ENCODE measurements at places on chromosomes 5 and 9.
A peak's percentile ranks its signal among the peaks of the same experiment; 100 is the strongest.

- no peak for DNase-seq
Observed at GRCh38 chr5:161077936-161078545, 226.0 kb upstream of the ATP10B start.

DNA sequence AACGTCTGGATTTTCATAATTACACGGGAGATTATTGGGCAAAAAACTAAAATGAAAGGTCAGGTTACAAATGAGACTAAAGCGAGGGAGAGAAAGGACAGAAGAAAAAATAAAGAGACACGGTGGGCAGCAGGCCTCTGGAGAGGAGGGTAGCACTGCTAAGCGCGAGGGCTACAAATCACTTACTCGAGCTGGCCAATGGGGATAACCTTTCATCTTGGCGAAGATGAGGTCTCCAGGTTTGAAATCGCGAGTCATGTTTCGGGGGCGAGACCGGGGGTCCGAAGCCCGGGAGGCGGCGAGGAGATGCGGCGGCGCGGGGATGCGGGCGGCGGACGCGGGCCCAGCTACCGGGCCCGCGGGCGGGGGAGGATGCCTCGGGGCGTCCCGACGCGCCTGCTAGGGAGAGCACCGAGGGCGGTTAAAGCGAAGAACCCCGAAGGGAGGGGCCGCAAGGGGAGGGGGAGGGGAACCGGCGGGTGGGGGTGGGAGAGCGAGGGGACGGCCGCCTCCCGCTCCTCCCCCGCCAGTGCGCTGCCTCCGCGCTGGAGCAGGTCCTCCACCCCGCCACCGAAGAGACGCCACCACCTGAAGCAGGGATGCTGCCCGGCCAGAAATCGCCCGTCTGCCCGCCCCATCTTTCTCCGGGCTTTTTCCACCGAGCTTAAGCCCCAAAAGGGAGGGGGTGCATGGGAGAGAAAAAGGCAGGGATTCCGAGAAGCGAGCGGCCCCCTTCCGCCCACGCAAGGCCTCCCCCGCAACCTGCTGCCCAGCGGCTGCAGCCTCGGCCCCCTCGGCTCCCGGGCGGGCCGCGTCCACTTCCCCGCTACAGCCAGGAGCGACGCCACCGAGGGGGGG is 610 bp downstream of the PSIP1 start:
- DNase-seq = peak; percentile 66

GRCh38 chr5:180605554-180606214 is 14.4 kb upstream of the SCGB3A1 start:
- DNase-seq = peak; percentile 61

GRCh38 chr5:120874081-120874862 is 410.2 kb downstream of the PRR16 start:
- DNase-seq = no peak

GRCh38 chr5:178637356-178638074 is 10.7 kb upstream of the CLK4 start:
- no peak for DNase-seq

DNA sequence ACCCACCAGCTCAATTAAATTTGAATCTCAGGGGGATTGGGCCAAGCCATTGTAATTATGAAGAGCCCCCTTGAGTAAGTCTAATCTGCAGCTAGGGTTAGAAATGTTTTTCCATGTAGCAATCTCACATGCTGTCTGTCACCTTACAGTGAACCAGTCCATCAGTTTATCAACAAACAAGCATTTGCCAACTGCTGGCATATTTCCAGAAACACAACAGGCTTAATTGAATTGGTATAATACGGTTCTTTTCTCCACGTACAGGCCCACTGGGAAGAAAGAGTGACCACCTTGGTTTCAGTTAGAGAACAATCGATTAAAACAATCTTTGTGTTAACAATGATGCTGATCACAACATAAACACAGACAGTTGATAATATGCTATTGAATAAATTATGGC is 67.4 kb downstream of the NSUN2 start:
- no peak for DNase-seq

GRCh38 chr5:34045023-34045422 is 2.0 kb upstream of the C1QTNF3 start:
- DNase-seq = no peak

- no peak for DNase-seq
Observed at GRCh38 chr5:109706095-109706494, 16.4 kb downstream of the MAN2A1 start.

GRCh38 chr9:136385015-136385414 is 11.5 kb upstream of the CARD9 start:
- no peak for DNase-seq

GRCh38 chr9:104319685-104320084 is 184.4 kb upstream of the OR13F1 start:
- DNase-seq = no peak

DNA sequence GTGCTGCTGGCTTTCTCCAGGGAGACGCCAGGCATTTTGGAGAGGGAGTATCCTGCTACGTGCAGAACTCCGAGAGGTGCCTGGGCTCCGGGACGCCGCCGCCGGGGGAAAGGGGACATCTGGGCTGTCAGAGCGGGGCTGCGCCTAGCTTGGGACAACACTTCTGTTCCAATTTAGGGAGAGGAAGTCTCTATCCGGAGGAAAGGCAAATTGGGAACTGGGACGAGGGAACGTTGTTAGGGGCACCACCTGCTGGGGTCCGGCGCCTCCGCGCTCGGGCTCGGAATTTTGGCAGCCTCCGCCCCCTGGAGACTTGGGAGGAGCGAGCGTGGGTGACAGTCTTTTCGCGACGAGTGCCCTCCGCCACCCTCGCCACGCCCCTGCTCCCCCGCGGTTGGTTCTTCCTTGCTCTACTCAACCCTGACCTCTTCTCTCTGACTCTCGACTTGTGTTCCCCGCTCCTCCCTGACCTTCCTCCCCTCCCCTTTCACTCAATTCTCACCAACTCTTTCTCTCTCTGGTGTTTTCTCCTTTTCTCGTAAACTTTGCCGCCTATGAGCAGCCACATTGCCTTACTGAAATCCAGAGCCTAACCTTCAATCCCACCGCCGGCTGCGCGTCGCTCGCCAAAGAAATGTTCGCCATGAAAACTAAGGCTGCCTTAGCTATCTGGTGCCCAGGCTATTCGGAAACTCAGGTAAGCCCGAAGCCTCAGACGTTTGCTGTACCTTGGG is 1.6 kb downstream of the TSLP start:
- peak; percentile 62 for DNase-seq

DNA sequence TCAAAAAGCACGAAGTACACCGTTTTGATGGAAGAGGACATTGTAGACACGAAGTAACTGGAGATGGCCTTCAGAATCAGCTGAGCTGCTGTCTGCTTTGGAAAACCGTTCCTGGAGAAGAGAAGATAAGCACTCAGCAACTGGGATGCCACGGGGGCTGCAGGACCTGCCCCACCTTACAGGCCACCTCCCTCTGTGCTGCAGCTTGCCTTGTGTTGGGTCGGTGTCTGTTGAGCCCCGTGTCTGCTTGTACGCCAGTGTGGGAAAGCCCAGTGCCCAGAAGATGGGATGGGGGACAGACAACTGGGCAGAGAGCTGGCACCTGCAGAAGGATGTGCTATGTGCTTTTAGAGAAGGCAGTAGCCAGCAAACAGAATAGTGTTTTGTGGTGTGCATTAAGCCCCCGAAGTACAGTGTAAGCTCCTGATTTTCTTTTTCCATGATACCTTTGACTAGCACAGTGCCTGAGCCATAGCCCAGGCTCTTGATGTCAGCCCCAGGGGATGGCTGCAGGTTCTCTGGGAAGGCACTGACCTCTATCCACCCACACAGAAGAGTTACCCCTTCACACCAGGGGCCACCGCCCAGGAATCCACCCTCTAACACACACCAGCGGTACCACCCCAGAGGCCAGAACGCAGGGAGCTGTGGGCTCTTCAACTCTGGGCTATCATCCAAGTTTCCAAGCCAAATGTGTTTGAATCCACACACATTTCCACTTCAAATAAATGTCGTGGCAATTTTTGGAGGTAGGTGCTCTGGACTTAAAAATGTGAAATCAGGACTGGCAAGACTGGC is 63.8 kb downstream of the MACROH2A1 start:
- no peak for DNase-seq

- DNase-seq = no peak
Observed at GRCh38 chr5:83162601-83163000, 85.3 kb downstream of the XRCC4 start.

DNA sequence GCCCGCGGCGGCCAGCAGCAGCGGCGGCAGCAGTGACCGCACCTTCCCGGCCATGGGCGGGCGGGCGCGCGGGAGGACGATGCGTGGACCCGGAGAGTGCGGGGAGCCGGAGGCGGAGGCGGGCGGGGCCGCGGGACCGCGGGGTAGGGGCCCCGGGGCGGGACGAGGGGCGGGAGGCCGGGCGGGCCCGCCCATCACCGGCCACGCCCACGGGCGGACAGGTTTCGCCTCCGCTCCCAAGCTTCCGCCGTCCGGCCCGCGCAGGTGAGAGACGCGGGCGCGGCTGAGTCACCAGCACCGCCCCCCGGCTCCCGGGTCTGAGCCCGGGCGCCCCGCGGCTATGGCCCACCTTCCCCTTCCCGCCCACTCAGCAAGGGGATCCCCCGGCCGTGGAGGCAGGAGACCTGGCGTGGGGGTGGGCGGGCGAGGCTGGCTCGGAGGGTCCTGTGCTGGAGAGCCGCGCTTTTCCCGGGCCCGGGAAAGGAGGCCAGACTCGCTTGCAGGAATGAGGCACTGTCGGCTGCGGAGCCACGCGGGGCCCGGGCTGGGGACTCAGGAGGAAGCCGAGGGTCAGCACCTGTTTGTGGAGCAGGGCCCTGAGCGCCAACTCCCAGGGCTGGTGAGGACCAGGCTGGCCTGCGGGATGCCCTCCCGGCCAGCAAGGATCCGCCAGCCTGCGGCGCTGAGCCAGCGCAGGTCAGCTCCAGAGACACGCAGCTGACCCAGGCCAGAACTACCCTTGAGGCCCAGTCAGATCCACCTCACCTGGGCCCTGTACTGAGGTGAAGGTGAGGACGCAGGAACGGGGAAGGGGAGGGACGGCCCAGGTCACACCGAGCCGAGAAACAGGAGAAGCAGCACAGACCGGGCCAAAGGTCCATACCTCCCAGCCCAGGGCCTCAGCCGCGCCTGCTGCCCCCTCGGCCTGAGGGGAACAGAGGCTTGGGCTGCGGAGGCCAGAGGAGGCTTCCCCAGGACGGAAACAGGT is at the start of gene ENTPD2:
ENTPD2 (minus strand) TSS at position 118 of the 988 bp plus-strand sequence; CDS start at position 54, 64 bp downstream.
- DNase-seq = peak; percentile 47

DNA sequence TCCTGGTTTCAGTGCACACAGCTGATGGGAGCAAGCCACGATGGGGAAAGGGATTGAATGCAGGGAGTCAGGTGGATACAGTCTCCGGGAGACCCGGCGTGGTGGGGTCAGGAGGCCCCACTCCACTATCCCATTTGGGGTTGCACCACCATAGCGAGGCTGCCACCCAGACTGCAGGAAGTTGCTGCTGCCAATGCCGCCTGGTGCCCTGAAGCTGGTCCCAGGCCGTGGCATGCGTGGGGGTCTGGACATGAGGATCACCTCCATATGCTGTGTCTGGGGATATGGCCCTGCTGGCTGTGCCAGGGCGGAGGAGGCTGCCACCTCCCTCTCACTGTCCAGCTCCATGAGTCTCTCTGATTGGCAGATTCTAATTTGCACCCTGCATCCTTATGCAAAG is 45.3 kb downstream of the COL5A1 start:
- DNase-seq = no peak

DNA sequence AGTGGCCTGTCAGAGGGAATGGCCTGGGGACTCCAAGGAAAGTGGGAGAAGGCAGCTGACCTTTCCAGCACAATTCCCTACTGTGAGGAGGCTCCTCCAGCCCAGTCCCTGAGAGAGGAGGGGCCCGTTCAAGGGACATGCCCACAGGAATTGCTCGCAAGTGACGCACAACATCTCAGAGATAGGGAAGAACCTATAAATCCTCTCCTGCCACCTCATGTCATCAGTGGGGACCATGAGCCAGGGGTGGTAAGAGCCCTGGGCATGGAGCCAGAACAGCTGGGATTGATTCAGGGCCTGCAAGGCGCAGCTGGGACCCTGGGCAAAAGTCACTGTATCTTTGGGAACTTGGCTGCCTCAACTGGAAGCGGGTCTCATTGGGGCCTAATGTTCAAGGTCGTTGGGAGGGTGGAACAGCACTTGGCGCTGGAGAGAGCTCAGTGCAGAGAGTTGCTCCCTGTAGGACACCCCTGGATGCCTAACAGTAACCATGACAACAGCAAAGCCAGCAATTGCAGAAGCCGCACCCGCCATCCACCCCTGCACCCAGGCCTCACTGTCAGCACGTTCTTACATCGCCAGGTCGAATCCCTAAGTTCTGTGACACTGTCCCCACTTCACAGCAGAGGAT is 41.3 kb upstream of the ORM1 start:
- no peak for DNase-seq

- DNase-seq = no peak
Observed at GRCh38 chr5:10934783-10935355, 173.8 kb upstream of the DAP start.

GRCh38 chr9:89425024-89425805 is 72.7 kb downstream of the SEMA4D start:
- DNase-seq = peak; percentile 26

- no peak for DNase-seq
Observed at GRCh38 chr5:121681229-121681855, 170.3 kb upstream of the FTMT start.

DNA sequence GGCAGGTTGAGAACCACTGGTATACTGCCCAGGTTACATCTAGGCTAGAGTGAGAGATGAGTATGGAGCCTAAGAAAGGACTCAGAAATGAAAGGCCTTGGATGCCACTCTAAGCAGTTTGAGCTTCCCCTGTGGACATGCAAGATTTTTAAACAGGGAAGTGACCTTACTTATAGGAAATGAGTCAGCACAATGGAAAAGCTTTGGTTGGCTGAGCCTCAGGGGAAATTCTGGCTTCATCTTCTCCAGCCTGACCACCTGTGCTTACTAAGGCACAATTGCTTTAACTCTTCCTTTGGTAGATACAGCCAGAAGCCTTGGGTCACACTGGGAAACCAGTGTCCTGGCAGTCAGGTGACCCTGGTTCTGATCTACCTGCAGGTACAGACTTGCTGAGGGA is 380.2 kb upstream of the ZNF462 start:
- DNase-seq = no peak

DNA sequence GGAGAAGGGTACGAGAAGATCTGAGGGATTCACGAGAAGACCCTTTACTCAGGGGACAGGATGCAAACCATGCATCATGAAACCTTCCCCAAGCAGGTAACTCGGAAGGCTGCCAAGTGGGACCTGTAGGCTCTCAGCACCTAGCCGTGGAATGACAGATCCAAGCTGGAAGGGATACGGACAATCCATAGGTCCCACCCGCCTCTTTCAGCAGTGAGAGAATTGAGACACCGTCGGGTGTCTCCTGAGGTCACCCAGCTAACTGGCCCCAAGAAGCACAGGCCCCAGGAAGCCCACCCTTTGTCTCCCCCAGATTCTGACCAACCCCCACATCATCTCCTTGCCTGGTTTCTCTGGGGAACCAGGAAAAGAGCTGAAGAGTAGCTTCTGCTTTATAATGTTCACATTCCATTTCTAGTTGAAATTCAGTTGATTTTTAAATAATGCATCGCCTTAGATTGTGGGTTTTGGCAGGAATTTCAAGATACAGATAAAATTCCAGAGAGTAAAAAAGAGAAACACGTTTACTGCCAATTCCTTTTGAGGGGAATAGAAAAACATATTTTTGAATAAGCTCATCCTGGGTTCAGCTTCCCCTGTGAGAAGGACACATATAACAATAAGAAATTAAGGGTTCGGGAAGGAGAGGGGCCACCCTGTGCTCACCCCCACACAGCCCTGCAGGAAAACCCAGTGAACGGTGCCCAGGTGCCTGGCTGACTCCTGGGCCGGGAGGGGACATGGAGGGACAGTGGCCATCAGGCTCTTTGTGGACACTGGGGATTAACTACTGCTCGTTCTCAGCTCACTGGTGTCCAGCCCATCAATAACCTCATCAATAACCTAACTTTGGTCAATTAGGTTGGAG is 51.1 kb downstream of the NSUN2 start:
- no peak for DNase-seq

GRCh38 chr9:16125629-16126028 is 572.8 kb downstream of the CCDC171 start:
- no peak for DNase-seq

All from stimulated activated CD4-positive, alpha-beta T cell treated with anti-CD3 and anti-CD28 coated beads, Interleukin-12 subunit alpha, Interleukin-12 subunit beta, amount 100 ng/mL, for 4 hours (primary cell).